Muscle of back (tissue), 13 donors: ENCODE measurements at places on chromosomes 11 and 22. TPM values are rescaled to one million over a fixed set of nuclear protein-coding genes. Genes with fewer than 3 reads are reported as not detected.

DNA sequence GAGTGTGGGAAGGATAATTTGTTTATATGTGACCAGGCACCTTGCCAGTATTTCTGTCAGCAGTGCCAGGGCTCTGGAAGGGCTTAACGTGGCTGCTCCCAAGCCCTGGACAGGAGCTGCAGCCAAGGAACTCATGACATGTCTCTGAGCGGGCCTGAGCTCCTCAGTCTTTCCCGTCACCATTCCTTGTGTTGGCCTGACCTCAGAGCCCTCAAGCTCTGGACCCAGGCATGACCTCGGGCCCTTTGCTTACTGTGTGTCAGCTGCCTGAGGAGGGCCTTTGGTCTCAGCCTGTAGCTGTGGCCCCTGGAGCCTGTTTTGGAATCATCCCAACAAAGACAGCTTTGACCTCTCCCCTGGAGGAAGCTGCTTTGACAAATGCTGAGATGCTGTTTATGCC lies 264.1 kb upstream of the PLET1 start:
- no peak for DNase-seq

DNA sequence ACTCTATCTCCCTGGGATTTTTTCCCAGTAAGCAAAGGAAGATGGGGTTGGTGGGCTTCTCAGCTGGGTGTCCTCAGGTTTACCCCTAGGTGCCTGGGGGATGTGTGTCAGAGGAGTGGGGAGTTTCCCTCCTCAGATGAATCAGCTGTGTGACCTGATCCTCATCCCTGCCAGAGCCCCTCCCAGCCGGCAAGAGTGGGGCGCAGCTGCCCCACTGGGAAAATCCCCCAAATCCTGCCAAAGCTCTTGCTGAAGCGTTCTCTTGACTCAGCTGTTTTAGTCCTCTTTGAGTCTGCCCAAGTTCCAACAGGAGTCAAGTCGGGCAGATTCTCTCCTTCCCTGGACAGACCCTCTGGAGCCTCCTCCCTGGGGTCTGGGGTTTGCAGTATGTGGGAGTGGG lies 6.0 kb downstream of the C11orf68 start:
- no peak for DNase-seq

DNA sequence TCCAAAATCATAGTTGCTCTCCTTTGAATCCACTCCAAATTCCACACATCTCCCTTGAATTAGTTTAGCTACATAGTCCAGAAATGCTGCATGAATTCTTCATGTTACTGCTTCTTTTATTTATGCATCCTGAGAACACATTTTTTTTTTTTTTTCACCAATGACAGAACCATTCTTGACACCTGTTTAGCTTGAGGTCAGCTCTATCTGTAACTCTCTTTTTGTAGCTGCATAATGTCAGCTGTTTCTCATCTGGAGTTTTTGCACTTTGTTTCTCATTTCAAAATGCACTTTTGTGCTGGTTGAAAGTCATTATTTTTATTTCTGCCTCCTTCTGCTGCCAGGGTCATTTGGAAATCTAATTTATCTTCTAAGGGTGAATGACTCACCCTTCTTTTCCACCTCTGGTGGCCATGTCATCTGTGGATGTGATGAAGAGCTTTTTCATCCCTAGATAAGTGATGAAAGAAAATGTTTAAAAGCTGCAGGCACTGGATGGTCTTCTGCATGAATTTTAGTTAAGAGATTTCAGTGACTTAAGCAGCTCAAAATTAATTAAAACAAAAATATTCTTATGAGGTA lies 93.7 kb downstream of the JRKL start:
- no peak for DNase-seq

GRCh38 chr11:126996036-126996804 lies 4.3 kb downstream of the KIRREL3 start:
- peak; percentile 57 for DNase-seq

DNA sequence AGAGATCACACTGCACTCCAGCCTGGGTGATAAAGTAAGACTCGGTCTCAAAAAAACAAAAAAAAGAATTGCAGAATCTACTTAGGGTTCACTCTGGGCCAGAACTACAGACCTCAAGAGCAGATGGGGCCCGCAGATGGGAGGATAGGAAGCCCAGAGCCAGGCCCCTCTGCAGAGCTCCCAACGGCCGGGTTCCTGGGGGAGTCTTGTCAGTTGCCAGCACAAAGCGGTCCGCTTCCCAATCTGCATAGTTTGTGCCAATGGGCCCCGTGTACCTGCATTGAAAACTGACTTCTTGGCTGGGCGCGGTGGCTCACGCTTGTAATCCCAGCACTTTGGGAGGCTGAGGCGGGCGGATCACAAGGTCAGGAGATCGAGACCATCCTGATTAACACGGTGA lies 1.7 kb upstream of the CHID1 start:
- no peak for DNase-seq

The E2F8 gene
- polyA plus RNA-seq = 25.1 TPM

The HRAS gene
- polyA plus RNA-seq = 101 TPM

The TRIM29 gene
- polyA plus RNA-seq = 0.67 TPM

The NRIP3 gene
- polyA plus RNA-seq = 0.70 TPM
